Fibroblast of skin of left quadriceps (primary cell): ENCODE measurements at places on chromosomes 13 and 19.

DNA sequence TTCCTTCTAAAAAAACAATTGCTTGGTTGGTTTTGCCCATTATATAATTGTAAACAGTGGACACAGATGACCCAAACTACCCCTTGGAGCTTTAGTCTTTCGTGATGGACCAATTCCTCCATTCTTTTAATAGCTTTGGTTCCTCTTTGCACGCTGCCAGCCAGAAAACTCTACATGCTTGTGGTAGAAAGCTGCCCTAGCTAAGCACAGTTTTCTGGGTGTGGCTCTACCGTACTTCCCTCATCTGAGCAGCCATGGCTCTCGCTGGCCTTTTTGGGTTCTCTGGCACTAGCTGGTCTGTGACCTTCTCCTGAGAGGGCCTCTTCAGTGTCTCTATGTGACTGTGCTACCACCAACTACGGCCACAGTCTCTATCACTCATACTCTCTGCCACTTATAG, 29.9 kb upstream of the CEBPA start:
- no peak for DNase-seq

GRCh38 chr13:50200569-50200968, 185.3 kb downstream of the KCNRG start:
- no peak for DNase-seq

DNA sequence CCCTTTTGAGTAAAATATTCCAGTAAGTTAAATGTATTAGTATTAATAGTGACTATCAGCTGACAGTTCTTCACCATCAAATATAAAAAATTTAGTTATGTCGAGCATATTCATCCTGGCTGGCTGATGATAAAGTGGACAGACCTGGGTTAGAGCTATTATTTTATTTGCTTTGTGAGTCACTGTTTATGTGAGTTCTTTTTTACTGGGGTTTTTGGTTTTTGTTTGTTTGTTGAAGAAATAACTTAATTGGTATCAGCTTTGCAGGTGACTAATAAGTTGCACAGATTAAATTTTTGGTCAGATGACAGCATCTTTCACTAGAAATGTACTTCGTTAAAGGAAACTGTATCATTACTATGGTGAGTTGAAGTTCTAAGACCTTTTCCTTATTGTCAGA, 224.7 kb downstream of the GGACT start:
- no peak for DNase-seq

DNA sequence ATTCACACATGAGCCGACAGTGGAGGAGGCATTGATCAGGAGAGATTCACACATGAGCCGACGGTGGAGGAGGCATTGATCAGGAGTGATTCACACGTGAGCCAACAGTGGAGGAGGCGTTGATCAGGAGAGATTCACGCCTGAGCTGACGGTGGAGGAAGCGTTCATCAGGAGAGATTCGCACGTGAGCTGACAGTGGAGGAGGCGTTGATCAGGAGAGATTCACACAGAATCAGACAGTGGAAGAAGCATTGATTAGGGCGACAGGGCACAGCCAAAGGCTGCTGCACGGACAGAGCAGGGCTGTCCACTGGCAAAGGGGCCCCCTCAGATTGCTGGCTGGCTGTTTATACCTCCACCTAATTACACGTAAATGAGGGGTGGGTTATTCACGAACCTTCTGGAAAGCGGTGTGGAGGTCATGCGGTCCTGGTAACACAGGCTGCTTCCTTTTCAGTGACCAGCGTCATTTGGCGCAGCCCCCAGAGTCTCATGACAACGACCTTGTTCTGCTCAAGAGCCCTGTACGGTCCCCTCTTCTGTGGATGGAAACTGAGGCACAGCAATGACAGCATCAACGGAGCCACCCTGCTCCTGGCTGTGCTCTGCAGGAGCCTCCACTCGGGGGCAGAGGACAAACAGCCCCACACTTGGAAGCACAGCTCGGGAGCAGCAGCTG, 50.6 kb upstream of the GAS6 start:
- no peak for DNase-seq

DNA sequence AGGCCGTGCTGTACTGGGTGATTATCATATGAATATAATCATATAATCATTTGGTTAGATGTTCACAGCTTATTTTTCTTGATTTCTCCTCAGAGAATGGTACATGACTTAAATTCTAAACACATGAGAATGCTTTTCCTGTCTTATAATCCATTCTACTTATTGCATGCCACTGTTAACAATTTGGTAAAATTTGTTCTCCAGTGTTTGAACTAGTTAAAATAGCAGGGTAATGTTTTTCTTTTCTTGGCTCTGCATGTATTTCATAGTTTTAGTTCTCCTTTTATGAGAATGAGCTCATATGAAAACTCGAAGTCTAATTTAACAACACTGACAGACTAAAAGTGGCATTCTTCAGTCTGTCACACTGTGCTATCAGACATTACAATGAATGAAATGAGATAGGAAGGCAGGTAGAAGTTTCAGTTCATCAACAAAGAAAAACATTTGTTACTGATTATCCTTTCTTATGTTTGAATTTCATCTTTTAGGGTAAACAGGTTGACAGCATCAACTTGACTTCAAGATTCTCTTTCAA, 10.2 kb downstream of the SPRYD7 start:
- DNase-seq, result no peak

- no peak for DNase-seq
Measured at GRCh38 chr19:54186934-54187381, 2.4 kb downstream of the MBOAT7 start.

- DNase-seq, result no peak
Measured at GRCh38 chr19:15177269-15178116, 23.3 kb downstream of the NOTCH3 start.

GRCh38 chr13:51620165-51620983, 36.1 kb downstream of the WDFY2 start:
- DNase-seq, result no peak

DNA sequence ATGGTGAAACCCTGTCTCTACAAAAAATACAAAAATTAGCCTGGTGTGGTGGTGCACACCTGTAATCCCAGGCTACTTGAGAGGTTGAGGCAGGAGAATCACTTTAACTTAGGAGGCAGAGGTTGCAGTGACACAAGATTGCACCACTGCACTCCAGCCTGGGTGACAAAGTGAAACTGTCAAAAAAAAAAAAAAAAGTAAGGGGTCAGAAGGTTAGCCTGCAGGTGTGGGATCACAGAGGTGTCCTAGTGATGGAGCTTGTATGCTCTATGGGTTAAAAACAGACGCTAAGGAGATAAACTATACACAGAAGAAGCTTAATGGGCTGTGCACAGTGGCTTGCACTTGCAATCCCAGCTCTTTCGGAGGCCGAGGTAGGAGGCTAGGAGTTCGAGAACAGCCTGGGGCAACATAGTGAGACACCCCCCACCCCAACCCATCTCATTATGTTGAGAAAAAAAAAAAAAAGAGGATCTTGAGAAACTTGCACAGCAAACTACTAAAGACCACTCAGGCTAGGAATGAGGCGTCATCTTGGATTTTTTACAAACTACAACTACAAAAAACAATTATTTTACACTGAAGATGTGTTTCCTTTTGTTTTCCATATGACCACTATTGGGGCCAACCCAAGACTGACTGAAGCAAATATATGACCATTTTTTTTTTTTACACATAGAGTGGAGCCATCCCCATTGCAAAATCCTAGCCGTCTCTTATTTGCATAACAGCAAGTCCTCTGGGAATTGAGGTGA, 7.9 kb downstream of the FOSB start:
- no peak for DNase-seq

- DNase-seq, result no peak
Measured at GRCh38 chr19:48367855-48368254, 3.7 kb downstream of the SYNGR4 start.

DNA sequence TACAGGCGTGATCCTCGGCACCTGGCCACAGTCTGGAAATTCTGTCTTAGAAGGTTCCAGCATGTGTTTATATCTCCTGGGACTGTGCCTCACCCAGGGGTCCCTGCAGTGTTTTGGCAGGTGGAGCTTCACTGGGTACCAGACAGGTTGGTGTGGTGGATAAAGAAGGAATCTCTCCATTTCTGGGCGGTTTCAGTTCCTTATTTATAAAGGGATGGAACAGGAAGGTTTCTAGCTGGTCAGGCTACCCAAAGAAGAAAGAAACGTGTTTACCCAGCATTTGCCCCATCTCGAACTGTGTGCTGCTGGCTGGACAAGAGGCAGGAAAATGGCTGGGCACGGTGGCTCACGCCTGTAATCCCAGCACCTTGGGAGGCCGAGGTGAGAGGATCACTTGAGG, 9.8 kb downstream of the PNPLA6 start:
- DNase-seq, result no peak

DNA sequence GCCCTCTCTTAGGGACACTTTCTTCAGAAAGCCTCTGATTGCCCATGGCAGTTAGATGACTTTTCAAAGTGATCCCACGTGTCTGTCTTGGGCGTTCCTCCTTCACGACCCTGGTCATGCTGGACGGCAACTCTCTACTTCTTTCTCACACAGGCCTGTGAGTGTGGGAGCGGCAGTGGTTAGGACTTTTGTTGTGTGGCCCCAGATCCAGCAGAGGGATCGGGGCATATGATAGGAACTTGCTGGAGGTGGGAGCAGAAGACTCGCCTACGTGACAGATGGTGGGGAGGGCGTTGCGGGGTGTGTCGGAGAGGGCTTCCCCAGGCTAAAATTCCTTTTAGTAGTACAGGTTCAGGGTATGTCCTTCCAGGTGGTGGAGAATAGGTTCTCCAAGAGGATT, 289.5 kb upstream of the MAB21L1 start:
- no peak for DNase-seq

- DNase-seq, result no peak
Measured at GRCh38 chr19:4538601-4538954, 1.3 kb downstream of the LRG1 start.

DNA sequence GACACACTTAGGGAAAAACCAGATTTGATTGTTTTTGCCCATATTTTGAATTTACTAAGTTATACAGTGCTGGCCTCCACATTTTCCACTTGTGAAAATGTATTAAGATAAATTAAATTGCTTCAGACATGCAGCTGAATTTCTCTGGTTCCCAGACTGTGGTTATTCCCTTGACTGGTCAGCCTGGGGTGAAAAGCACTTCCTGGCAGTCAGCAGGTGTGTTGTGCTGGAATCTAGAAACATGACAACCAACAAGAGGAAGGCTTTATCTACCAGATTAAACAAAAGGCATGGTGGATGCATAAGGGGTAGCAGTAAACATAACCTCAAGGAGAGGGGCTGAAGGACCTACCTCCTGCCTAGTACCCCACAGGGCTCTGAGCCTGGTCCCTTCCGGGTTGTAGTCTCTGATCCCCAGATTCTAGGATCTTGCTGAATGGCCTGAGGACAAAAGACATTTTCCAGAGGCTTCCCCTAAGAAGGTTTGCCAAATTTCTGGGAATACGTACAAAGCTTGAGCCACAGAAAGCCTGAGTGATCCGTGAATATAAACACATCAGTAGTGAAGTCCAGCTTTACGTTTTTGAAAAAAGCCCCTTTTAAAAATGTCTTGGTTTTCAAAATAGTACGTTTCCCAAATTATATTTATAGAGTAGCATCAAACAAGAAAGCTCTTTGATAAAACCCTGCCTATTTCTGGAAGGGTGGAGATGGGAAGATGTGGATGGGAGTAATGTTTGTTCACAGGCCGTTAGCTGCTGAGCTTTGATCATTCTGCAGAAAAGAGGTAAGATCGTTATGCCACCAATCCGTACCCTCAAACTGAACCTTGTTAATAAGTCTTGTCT, 133.4 kb downstream of the LACC1 start:
- DNase-seq, result no peak

- no peak for DNase-seq
Measured at GRCh38 chr13:44744880-44745633, 168.9 kb upstream of the TSC22D1 start.

DNA sequence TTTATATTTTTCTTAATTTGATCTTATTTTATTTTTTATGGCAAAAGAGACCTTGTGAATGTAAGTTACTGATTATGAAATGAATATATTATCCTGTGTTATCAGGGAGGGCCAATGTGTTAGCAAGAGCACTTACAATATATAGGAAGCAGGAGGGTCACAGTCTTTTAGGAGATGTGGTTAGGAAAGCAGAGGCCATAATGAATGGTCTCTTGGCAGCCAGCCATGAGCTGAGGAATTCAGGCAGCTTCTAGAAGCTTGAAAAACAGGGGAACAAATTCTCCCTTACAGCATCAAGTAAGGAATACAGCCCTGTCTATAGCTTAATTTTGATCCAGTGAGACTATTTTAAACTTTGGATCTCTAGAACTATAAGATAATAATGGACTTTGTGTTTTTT, 2374.6 kb downstream of the PCDH9 start:
- peak; percentile 39 for DNase-seq

- DNase-seq, result no peak
Measured at GRCh38 chr13:48709213-48709612, 55.5 kb downstream of the CYSLTR2 start.

DNA sequence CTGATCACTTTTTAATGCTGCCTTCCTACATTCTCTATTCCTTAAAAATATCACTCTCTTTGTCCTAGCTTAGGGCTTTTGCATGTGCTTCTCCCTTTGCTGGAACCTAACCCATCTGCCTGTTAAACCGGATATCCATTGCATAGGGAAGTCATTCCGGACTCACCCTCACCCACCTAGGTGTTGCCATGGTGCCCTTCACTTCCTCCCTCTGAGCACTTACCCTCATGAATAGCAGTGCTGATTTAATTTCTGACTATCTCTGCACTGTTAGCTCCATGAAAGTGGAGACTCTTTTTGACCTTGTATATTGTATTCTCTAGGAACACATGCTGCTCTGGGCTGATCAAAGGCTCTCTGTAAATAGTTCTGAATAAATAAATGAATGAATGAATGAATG, 401.9 kb downstream of the PCDH20 start:
- no peak for DNase-seq

DNA sequence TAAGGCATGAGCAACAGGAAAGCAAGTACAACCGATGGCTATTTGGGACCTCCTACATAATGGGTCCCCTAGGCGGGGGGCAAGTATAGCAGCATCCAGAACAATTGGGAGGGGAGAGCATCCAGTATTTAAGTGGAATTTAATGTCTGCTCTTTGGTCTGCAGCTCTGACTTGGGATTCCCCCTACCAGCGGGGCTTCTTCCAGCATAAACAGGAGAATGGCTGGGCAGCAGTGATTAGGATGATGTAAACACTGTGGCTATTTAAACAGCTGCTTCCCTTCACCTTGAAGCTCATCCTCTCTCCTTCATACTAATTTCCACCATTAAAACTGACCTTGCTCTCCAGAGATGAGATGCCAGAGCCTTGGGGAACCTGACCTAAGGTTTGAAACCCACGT, 73.9 kb upstream of the OXGR1 start:
- DNase-seq, result no peak

DNA sequence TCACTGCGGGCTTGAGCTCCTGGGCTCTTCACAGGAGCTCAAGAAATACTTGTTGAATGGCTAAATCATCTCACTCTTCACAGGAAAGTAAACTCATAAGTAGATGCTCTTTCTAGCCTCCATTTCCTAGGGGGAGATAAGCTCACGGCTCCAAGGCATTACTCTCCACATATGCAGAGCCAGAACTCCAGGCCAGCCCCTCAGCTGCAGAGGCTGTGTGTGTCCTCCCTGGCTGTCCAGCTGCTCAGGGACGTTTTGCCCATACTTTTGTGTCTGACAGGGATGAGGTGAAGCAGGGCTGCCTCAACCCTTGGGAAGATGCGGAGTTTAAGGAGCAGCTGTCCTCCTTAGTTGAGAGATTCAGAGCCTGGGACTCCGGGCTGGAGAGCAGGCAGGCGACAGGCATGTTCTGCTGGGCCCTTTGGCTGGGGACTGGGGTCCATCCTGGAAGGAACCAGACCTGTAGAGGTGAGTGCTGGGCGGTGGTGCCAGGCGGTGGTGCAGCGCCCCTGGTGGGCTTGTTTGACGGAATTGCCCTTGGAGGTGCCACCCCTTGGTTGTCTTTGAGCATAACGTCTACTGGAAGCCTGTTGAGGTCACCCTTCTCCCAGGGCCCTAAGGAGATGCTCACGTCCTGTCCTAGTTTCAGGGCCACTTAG, 20.5 kb upstream of the SLC15A1 start:
- DNase-seq, result no peak
